IPS DF 6.9 (cell line): ENCODE measurements at places on chromosomes 1 and 21.

- H3K27me3 ChIP-seq, result no peaks in the 10 kb centered on the region
- no peaks in the 10 kb centered on the region for H3K4me1 ChIP-seq
- no peak overlapping the region for H3K27ac ChIP-seq
These were observed 96.4 kb upstream of the PPP2R5A start for GRCh38 chr1:212188599-212189351.

DNA sequence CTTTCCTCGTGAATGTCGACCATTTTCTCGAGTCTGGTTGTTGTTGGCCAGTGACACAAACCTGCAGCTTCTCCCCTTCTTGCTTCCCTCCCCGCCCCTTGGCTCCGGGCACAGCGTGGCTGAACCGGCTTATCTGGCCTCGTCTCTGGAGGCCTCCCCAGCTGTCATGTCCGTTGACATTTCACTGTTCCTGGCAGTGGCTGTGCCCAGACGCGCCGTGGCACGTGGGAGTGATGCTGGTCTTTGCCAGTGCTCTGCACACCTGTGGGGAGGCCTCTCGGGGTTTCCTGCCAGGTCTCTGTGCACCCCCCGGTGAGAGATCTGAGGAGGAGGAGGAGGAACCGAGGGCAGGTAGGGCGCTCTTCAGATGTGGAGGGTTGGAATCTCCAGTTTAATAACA, 23.7 kb downstream of the SKI start:
- H3K4me1 ChIP-seq, result peaks cover 26% of the 10 kb centered on the region
- no peak overlapping the region for H3K4me3 ChIP-seq
- no peaks in the 10 kb centered on the region for H3K27me3 ChIP-seq
- H3K27ac ChIP-seq, result no peak overlapping the region

DNA sequence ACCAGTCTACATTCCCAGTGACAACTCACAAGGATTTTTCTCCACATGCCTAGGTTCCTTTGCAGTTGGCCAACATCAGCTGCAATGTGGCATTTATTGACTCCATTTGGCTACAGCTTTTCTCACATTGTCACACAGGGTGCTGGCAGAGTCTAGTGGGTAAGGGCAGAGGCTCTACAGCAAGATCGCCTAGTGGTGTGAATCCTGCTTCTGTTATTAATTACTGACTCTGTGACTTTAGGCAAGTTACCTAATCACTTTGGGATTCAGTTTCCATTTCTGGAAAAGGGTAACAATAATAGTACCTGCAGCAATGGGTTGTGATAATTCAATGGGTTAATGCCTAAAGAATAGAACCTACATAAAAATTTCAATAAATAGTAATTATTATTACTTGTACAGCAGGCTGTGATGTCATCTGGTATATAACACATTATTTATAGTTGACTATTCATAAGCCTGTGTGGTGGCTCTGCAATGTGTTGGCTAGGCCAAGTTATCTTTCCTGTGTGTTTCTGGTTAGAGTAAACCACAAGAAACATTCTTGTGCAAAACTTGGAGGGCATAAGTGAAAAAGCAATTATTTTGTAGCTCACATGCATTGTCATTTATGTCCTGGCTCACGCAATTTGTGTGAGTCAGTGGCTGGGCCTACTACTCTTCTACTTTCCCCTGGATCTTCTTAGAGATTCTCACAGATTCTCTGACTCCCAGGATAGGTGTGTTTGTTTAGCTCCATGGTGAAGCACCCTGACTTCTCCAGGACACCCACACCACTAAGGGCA, 59.5 kb downstream of the PTGS2 start:
- no peak overlapping the region for H3K4me3 ChIP-seq
- no peaks in the 10 kb centered on the region for H3K36me3 ChIP-seq
- H3K27me3 ChIP-seq, result no peaks in the 10 kb centered on the region
- H3K27ac ChIP-seq, result no peak overlapping the region
- no peak for DNase-seq
- peaks cover 2% of the 10 kb centered on the region; the same call in 1 of the 2 replicates for H3K4me1 ChIP-seq

DNA sequence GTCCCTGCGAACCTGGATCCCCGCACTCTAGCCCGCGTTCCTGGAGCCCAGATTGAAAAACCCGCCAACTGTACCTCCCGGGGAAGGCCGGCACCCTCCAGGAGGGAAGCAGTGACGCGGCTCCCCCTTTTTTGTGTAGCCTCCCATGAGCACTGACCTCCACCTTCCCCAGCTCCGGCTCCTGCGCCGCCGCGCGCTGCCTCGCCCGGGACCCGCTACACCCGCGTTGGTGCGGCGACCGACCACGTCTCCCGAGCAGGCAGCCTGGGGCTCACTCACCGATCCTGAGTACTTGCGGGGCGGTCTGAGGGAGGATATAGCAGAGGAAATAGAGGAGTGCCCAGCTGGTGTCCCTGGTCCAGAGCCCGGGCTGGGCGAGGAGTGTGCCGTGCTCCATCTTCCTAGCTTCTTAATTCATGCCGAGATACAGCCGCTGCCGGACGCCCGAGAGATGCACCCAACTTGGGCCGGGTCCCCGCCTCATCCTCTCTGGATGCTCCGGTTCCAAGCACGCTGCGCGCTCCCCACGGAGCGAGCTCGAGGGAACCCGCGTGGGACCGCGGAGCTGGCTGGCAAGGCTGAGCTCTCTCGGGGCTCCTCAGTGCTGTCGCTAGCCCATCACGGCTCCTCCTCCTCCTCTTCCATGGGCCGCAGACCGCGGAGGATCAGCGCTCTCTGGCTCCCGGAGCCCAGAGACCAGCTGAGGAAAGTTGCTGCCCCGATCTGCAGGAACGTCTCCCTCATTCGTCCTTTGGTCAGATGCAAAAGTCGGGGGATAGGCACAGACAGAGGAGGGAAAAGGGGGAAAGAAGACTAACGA, 482 bp downstream of the GRIK1 start:
- no peak overlapping the region for H3K27ac ChIP-seq
- no peaks in the 10 kb centered on the region; the same call in 1 of the 2 replicates for H3K4me1 ChIP-seq
- no peaks in the 10 kb centered on the region for H3K36me3 ChIP-seq

DNA sequence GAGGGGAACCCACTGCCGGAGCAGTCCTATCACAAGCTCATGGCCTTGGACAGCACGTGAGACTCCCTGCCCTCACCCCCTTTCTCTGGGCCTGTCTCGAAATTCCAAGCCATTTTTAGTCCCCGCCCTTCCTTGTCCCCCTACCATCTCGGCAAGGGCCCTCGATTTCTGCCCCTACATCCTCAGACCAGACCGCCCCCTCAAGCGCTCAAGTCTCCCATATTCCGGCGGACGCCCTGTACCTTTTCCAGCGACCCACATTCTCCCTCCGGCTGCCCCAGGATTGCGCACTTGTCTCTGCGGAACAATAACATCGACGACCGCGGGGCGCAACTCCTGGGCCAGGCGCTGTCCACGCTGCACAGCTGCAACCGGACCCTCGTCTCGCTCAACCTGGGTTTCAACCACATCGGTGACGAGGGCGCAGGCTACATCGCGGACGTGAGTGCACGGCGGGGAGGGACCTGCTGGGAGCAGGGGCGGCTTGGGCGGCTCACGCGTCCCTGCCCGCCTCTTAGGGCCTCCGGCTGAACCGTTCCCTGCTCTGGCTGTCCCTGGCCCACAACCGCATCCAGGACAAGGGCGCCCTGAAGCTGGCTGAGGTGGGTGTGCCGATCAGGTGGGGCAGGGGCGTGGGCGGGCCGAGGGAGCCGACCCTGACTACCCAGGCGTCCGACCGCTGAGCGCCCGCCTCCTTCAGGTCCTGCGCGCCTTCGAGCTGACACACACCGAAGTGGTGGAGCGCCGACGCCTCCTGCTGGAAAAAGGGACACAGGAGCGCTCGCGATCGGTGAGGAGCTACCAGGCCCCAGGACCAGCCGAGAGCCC, 7.0 kb downstream of the LRRC71 start:
- H3K36me3 ChIP-seq, result no peaks in the 10 kb centered on the region
- peaks cover 4% of the 10 kb centered on the region for H3K4me1 ChIP-seq
- H3K27me3 ChIP-seq, result peaks cover 52% of the 10 kb centered on the region
- H3K27ac ChIP-seq, result no peak overlapping the region
- H3K4me3 ChIP-seq, result peak overlapping the region; percentile 35; the same call in 1 of the 2 replicates

- no peak overlapping the region for H3K4me3 ChIP-seq
- no peak for DNase-seq
- no peaks in the 10 kb centered on the region for H3K4me1 ChIP-seq
- no peaks in the 10 kb centered on the region for H3K27me3 ChIP-seq
- no peaks in the 10 kb centered on the region for H3K36me3 ChIP-seq
These were observed 668.2 kb downstream of the KIF26B start for GRCh38 chr1:245822996-245823395.

- no peaks in the 10 kb centered on the region for H3K4me1 ChIP-seq
- H3K4me3 ChIP-seq, result no peak overlapping the region
- no peaks in the 10 kb centered on the region for H3K36me3 ChIP-seq
- no peaks in the 10 kb centered on the region for H3K27me3 ChIP-seq
- H3K27ac ChIP-seq, result no peak overlapping the region
These were observed 15.3 kb upstream of the PAXBP1 start for GRCh38 chr21:32786826-32787225.

GRCh38 chr1:199135901-199136300, 497.1 kb downstream of the PTPRC start:
- H3K4me3 ChIP-seq, result no peak overlapping the region
- DNase-seq, result no peak
- no peaks in the 10 kb centered on the region for H3K4me1 ChIP-seq
- no peak overlapping the region for H3K27ac ChIP-seq
- no peaks in the 10 kb centered on the region for H3K36me3 ChIP-seq

DNA sequence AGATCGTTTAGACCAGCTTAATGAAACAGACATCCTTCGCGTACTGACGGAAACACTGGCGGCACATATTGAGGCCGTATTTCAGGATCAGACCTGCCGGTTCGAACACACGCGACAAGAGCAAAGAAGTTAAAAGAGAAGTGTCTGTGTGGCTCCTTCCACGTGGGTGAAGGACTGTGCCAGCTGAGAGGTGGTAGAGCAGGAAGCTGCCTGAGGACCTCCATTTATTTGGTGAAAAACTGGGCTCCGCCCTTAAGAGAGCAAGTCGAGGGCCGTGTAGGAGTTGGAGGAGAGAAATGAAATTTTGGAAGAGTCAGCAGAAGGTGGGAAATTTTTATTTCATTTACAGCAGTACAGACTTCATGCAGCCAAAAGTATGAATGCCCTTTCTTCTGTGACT, 38.8 kb upstream of the ADORA3 start:
- H3K36me3 ChIP-seq, result no peaks in the 10 kb centered on the region
- H3K4me1 ChIP-seq, result 0 out of 2 replicates have a peak, but pooled peaks cover 1% of the 10 kb centered on the region
- DNase-seq, result no peak
- H3K4me3 ChIP-seq, result no peak overlapping the region
- no peak overlapping the region for H3K27ac ChIP-seq

- no peak overlapping the region for H3K27ac ChIP-seq
- H3K36me3 ChIP-seq, result peaks cover 16% of the 10 kb centered on the region
- no peak for DNase-seq
- H3K4me3 ChIP-seq, result peak overlapping the region; percentile 83
These were observed 999 bp downstream of the THAP3 start for GRCh38 chr1:6625584-6626149.

GRCh38 chr1:7641587-7642417, 129.3 kb upstream of the VAMP3 start:
- no peaks in the 10 kb centered on the region; the same call in 1 of the 2 replicates for H3K36me3 ChIP-seq
- H3K4me3 ChIP-seq, result no peak overlapping the region
- no peaks in the 10 kb centered on the region for H3K27me3 ChIP-seq
- no peak overlapping the region for H3K27ac ChIP-seq
- no peak for DNase-seq

DNA sequence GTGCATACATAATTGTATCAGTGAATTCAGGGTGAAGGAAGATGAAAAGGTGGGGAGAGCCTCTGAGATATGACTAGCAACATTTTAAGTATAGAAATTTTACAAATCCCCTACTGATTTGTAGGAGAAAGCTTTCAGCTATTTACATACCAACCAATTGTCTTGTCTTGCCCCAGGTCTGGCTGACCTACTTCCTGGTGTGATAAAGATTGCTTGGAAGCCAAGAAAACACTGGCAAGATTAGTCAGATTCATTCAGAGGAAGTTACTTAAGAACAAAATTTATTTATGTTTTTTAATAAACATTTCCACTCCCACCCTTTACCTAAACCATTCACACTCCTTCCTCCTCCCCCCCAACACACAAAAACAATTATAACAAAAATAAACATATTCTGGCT, 17.5 kb downstream of the PTGS2 start:
- DNase-seq, result no peak
- no peaks in the 10 kb centered on the region for H3K4me1 ChIP-seq
- H3K36me3 ChIP-seq, result no peaks in the 10 kb centered on the region
- H3K27me3 ChIP-seq, result no peaks in the 10 kb centered on the region
- H3K27ac ChIP-seq, result no peak overlapping the region

GRCh38 chr1:3205815-3206214, 136.8 kb downstream of the PRDM16 start:
- H3K4me1 ChIP-seq, result no peaks in the 10 kb centered on the region
- H3K27me3 ChIP-seq, result no peaks in the 10 kb centered on the region
- H3K27ac ChIP-seq, result no peak overlapping the region
- H3K36me3 ChIP-seq, result no peaks in the 10 kb centered on the region
- no peak overlapping the region for H3K4me3 ChIP-seq
